Fibroblast of skin of abdomen (primary cell): ENCODE measurements at places on chromosomes 2 and 18.

DNA sequence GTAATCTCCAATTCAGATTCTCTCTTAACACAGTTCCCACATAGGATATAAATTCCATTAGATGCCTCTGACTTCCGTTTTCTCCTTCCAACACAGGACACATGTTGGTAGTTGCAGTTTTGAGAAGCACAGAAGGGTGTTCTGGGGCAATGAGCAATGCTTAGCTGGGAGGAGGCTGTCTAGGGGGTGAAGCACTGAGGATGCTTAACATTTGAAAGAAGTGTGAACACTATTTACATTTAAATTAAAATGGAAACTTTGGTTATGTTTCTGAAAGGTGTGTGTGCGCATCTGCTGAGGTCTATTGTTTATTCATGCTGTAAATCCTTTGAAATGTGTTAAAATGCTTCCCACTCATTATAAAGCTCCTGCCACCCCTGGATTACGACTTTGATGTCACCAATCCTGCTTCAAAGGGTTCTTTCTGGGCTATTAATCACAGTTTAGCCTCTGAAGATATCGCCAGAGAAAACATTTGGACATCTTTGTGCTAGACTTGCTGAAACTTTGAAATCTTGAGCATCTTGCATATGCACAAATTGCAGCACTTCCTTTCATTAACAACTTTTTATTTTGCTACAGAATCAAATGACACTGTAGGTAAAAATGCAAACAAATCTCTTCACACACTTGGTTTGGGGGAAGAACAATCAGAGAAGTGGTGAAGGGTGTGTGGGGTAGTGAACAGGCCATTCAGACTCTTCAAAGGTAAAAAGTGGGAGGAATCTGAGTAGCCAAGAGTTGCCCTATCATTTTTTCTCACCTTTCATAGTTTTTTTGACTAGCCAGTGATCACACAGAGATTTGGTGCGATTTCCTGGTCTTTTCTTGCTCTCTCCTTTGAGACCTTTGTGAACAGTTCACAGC lies 258.4 kb downstream of the MYO3B start:
- peak; percentile 4 for DNase-seq

GRCh38 chr2:38685116-38685735 lies 19.3 kb downstream of the GALM start:
- no peak for DNase-seq

- peak; percentile 61 for DNase-seq
These were observed 85.6 kb downstream of the PRKCE start for GRCh38 chr2:45736757-45737704.

GRCh38 chr2:24304631-24305030 lies 55.7 kb downstream of the ITSN2 start:
- no peak for DNase-seq

GRCh38 chr2:201880579-201880978 lies 74.2 kb downstream of the CDK15 start:
- DNase-seq = peak; percentile 56

- no peak for DNase-seq
These were observed 728.6 kb downstream of the SLC4A3 start for GRCh38 chr2:220356076-220356475.

DNA sequence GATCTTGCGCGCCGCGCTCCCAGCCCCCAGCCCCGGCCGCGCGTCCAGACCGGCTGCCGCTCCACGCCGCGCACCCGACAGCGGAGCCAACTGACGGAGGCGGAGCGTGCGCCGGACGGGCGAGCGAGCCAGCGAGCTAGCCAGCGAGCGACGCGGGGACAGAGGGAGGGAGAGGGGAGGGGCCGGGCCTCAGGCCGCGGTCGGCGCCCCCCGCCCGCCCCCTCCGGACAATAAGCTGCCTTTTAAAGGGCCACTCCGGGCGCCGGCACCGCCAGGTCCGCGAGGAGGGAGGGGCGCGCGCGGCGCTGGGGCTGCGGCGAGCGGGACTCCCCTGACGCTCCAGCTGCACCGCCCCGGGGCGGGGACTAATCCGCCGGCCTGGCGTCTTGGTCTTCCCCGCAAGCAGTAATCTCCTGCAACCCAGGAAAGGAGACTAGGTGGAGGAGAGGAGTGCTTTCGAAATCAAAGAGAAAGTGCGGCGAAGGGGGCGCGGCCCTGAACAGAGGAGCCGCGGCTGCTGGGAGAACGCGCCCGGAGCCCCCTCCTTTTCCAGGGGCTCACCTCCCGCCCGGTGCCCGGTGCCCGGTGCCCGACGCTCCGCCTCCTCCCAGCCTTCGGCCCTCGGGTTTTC lies at the start of gene BIN1:
BIN1 (minus strand) TSS at position 164 of the 631 bp plus-strand sequence. CDS start 211 bp downstream, outside the sequence.
- peak; percentile 86 for DNase-seq
